ENCODE measurements at places on chromosomes 3 and 15.

DNA sequence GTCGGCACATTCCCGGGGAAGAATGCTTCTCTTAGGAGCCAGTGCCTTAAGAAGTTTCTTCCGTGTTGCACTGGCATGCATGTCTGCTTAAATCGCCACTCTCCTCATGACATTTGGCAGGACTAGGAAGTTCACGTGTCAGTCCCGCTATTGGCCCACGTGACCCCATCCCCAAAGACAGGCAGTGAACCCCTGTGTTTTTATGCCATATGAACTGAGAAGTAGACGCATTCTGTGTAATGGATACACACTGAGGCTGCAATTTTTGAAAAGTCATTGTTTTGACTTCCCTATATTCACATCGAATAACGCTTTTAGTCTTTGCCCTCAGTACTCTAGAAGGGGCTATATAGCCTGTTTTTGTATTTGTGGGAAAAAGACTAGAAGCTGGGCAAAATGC, 125.6 kb upstream of the TBL1XR1 start:
- no peak overlapping the region for H3K4me3 ChIP-seq
- ATAC-seq: no peak
- H3K36me3 ChIP-seq: no peaks in the 10 kb centered on the region
- no peaks in the 10 kb centered on the region for H3K27me3 ChIP-seq
- H3K4me1 ChIP-seq: peaks cover 51% of the 10 kb centered on the region
- no peak overlapping the region for H3K27ac ChIP-seq

- no peaks in the 10 kb centered on the region for H3K36me3 ChIP-seq
- H3K4me1 ChIP-seq: peaks cover 14% of the 10 kb centered on the region
- peaks cover 9% of the 10 kb centered on the region for H3K27me3 ChIP-seq
- no peak overlapping the region for H3K27ac ChIP-seq
- no peak overlapping the region for H3K4me3 ChIP-seq
Observed at GRCh38 chr3:115646027-115646690, 22.8 kb downstream of the GAP43 start.

GRCh38 chr15:71237456-71238188, 122.4 kb downstream of the THSD4 start:
- H3K27me3 ChIP-seq: peaks cover 25% of the 10 kb centered on the region
- ATAC-seq: no peak
- no peaks in the 10 kb centered on the region for H3K4me1 ChIP-seq
- no peak overlapping the region for H3K27ac ChIP-seq

- no peak overlapping the region for H3K4me3 ChIP-seq
- no peak for ATAC-seq
- H3K27me3 ChIP-seq: no peaks in the 10 kb centered on the region
- H3K27ac ChIP-seq: peak overlapping the region; percentile 33
Observed at GRCh38 chr15:85462029-85462428, 81.6 kb downstream of the AKAP13 start.

DNA sequence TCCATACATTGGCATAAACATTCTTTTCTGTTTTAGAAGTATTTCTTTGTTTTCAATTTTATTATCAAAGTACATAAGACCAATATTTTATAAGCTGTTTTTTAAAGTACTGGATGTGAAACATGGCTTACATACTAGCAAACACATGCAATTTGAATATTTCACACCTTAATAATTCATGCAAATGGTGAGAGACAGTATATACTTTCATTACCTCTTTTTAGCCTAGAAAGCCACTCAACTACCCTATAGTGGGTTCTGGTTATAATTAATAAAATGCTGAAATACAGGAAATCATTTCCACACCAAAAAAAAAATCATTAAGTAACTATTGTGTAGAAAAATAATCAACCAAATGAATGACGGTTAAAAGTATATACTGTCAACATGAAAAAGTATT, 38.5 kb upstream of the MELTF start:
- H3K4me1 ChIP-seq: peaks cover 6% of the 10 kb centered on the region
- no peak overlapping the region for H3K4me3 ChIP-seq
- no peaks in the 10 kb centered on the region for H3K27me3 ChIP-seq

DNA sequence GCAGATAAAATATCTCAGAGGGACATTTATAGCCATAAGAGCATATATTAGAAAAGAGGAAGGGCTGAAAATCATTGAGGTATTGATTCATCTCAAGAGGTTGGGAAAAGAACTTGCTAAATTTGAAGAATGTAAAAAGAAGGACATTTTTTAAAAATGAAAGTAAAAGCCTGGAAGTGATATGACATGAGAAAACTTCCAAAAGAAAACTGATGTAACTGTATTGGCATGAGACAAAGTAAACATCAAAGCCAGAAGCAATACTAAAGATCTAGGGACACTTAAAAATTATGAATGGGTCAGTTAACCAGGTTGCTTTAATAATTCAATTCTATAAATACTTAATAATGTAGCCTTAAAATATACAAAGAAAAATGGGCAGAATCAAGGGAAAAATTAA, 31.9 kb downstream of the CEP63 start:
- no peaks in the 10 kb centered on the region for H3K27me3 ChIP-seq
- H3K27ac ChIP-seq: no peak overlapping the region
- peaks cover 79% of the 10 kb centered on the region for H3K36me3 ChIP-seq
- no peak overlapping the region for H3K4me3 ChIP-seq

- H3K27me3 ChIP-seq: no peaks in the 10 kb centered on the region
- no peak overlapping the region for H3K27ac ChIP-seq
- ATAC-seq: no peak
- H3K4me3 ChIP-seq: no peak overlapping the region
- no peaks in the 10 kb centered on the region for H3K36me3 ChIP-seq
Observed at GRCh38 chr3:104206925-104207324, 1159.8 kb upstream of the ALCAM start.

DNA sequence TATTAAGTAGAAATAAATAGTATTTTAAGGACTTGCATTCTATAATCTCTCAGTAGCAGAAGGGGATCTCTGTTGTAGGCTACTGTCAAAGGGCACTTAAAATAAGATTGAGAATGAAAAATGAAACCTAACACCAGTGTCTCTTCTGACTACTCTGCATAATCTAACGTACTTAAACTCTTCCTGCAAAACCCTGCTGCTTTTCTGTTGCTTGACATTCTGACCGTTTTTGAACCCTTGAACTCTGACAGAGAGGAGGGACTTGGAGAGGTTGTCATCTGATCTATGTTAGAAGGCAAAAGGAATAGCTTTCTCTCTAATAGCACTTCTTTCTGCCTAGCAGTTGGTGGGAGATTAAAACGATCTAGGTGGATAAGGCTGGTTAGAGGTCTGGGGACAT, 204.6 kb downstream of the ZIC1 start:
- H3K4me3 ChIP-seq: no peak overlapping the region
- no peak overlapping the region for H3K27ac ChIP-seq
- H3K36me3 ChIP-seq: no peaks in the 10 kb centered on the region

GRCh38 chr15:68497206-68497910, 65.4 kb upstream of the ITGA11 start:
- no peak for ATAC-seq
- H3K27ac ChIP-seq: no peak overlapping the region
- H3K36me3 ChIP-seq: no peaks in the 10 kb centered on the region
- H3K27me3 ChIP-seq: peaks cover 38% of the 10 kb centered on the region
- H3K4me1 ChIP-seq: no peaks in the 10 kb centered on the region
- H3K4me3 ChIP-seq: no peak overlapping the region

DNA sequence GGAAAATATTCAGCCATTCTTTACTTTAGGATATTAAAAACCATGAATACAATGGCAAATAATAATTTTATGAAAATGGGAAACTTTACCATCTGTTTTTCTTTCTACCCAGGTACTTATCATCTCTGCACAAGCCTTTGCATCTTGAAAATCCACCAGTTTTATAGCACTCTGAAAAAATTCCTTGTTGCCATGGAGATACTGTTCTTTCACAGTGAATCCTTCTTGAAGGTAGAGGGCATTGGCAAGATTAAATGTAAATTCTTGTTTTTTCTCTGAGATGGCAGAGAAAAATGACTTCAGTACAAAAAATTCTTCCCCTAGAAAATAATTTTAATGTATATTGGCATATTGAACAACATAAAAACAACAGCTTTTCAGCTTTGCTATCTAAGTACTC, 6.9 kb downstream of the SERPINI2 start:
- no peak overlapping the region for H3K27ac ChIP-seq
- H3K36me3 ChIP-seq: no peaks in the 10 kb centered on the region
- no peaks in the 10 kb centered on the region for H3K27me3 ChIP-seq
- H3K4me3 ChIP-seq: no peak overlapping the region

DNA sequence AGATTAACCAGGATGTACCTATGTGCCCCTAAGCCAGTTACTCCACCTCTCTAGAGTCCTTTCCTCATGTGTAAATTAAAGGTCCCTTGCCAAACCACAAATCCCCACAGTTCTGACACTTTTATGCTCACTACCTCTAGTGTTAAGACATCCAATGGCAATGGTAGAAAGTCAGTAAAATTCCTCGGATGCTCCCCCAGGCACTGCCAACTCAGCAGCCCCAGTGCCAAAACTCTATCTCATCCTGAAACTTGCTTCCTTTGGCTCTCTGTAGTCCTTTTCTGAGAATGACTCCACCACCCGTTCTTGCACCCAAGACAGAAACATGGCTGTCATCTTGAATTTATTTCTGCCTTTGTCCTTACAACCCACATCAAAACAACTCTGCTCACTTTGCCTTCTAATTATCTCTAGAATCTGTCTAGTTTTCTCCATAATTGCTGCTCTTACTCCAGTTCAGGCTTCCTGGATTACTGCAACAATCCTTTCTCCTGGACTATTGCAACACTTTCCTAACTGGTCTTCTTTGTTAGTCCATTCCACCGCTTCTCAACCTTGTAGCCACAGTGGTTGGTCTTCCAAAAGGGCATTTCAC, 41.6 kb downstream of the MB21D2 start:
- no peaks in the 10 kb centered on the region for H3K27me3 ChIP-seq
- H3K36me3 ChIP-seq: no peaks in the 10 kb centered on the region
- no peaks in the 10 kb centered on the region for H3K4me1 ChIP-seq
- no peak overlapping the region for H3K4me3 ChIP-seq
- no peak overlapping the region for H3K27ac ChIP-seq

GRCh38 chr3:152452318-152452717, 183.6 kb downstream of the MBNL1 start:
- no peak for ATAC-seq
- H3K27ac ChIP-seq: no peak overlapping the region
- no peaks in the 10 kb centered on the region for H3K27me3 ChIP-seq
- no peak overlapping the region for H3K4me3 ChIP-seq
- peaks cover 35% of the 10 kb centered on the region for H3K36me3 ChIP-seq
- H3K4me1 ChIP-seq: peaks cover 11% of the 10 kb centered on the region

GRCh38 chr3:112446343-112446742, 52.9 kb downstream of the BTLA start:
- no peaks in the 10 kb centered on the region for H3K36me3 ChIP-seq
- peaks cover 11% of the 10 kb centered on the region for H3K4me1 ChIP-seq
- no peak for ATAC-seq
- no peak overlapping the region for H3K27ac ChIP-seq
- no peak overlapping the region for H3K4me3 ChIP-seq

- no peaks in the 10 kb centered on the region for H3K4me1 ChIP-seq
- H3K27me3 ChIP-seq: no peaks in the 10 kb centered on the region
- no peaks in the 10 kb centered on the region for H3K36me3 ChIP-seq
- H3K27ac ChIP-seq: no peak overlapping the region
- no peak for ATAC-seq
Observed at GRCh38 chr3:60169755-60170154, 1081.5 kb downstream of the FHIT start.

DNA sequence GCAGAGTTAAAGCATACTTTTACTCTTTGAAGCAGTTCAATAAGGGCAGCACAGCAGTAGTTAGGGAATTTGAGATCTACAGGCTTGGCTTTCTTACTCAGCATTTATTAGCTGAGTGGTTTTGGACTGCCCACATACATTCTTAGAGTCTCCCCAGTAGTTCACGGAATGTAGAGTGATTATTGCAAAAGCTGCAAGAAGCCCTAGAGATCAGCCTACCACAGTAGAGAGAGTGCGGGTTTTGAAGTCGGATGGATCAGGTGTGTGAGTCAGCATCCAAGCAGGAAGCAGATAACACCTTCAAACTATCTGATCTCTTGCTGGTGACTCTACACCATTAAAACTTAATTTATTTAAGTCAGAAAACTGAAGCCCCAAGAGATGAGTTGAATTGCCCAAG, 171.9 kb downstream of the SYNPR start:
- peaks cover 9% of the 10 kb centered on the region for H3K27me3 ChIP-seq
- no peak overlapping the region for H3K27ac ChIP-seq
- H3K36me3 ChIP-seq: no peaks in the 10 kb centered on the region
- no peak for ATAC-seq

DNA sequence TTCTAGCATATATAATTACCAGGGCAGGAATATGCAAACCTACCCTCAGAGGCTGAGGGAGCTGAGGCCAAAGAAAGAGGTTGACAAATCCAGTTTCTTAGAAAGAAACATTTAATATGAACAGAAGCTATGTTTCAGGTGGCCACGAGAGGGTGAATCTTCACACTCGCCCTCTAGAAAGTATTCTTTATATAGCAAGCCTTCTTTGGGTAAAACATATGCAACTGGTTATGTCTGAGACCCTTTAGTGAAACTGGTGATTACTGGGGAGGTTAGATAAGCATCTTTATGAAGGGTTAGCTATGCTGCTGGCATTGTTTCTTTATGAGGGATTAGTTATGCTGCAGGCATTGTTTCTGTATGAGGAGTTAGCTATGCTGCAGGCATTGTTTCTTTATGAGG, 50.7 kb upstream of the GOLGA6L2 start:
- no peak overlapping the region for H3K27ac ChIP-seq
- no peaks in the 10 kb centered on the region for H3K27me3 ChIP-seq
- no peaks in the 10 kb centered on the region for H3K4me1 ChIP-seq
- no peak overlapping the region for H3K4me3 ChIP-seq
- no peak for ATAC-seq

DNA sequence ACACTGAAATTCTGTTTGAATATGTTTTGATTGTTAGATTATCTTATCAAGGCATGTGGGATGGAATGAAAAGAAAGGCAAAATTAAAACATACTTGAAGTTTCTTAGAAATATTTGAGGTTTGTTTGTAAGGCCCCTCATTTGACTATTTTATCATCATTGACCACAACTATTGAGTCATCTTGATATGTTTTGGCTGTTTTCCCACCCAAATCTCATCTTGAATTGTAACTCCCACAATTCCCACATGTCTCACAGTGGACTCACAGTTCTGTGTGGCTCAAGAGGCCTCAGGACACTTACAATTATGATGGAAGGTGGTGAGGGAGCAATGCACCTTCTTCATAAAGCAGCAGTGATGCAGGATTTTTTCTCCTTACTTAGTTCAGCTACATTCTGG, 917.1 kb downstream of the PLOD2 start:
- no peaks in the 10 kb centered on the region for H3K27me3 ChIP-seq
- no peaks in the 10 kb centered on the region for H3K4me1 ChIP-seq

DNA sequence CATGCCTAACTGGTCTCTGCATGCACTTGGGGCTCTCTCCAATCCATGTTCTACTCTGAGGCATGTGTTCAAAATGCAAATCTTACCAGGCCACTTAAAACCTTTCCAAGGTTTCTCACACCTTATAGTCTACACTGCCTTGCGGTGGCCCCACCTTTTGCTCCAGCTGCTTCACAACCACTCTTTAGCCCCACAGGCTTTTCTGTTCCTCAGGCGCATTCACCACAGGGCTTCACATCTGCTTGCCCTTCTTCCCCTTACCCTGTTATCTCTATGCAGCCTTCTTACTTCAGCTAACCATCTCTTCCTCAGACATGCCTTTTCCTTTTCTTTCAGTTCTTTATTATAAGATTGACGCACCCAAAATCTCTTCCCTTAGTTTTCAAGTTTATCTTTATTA, 37.8 kb downstream of the MINDY4B start:
- no peak overlapping the region for H3K27ac ChIP-seq
- H3K4me1 ChIP-seq: peaks cover 10% of the 10 kb centered on the region
- H3K36me3 ChIP-seq: no peaks in the 10 kb centered on the region
- peaks cover 22% of the 10 kb centered on the region for H3K27me3 ChIP-seq

- no peak overlapping the region for H3K4me3 ChIP-seq
- no peak for ATAC-seq
- no peaks in the 10 kb centered on the region for H3K36me3 ChIP-seq
Observed at GRCh38 chr3:136093771-136094170, 102.4 kb downstream of the MSL2 start.

Measured in stimulated activated memory B cell treated with anti-CD40 and anti-IgM and Interleukin-4, amounts not matched to agents 10 μg/mL and 1 μg/mL and 100 μg/mL, for 72 hours (primary cell).